ENCODE measurements at places on chromosomes 13 and 19.

- DNase-seq: no peak
Observed at GRCh38 chr13:28349907-28350654, 144.8 kb downstream of the FLT1 start.

DNA sequence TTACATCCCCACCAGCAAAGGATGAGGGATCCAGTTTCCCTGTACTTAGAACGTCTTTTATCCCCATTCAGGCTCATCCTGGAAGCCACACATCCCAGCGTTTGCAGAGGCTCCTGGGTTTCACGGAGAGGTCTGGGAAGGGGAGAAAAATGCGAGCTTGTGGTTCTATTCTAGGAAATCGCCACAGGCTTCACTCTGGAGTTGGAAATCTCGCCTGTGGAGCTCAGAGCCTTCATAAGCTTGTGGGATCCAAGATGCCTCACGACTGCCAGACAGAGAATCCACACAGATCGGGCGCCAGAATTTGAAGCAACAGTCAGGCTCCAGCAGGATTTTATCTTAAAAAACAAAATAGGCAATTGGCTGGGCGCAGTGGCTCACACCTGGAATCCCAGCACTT lies 157.9 kb downstream of the PTPRS start:
- DNase-seq: no peak

GRCh38 chr13:27667946-27668345 lies 46.3 kb downstream of the POLR1D start:
- DNase-seq: no peak

- no peak for DNase-seq
Observed at GRCh38 chr13:85074543-85075313, 724.5 kb downstream of the SLITRK6 start.

DNA sequence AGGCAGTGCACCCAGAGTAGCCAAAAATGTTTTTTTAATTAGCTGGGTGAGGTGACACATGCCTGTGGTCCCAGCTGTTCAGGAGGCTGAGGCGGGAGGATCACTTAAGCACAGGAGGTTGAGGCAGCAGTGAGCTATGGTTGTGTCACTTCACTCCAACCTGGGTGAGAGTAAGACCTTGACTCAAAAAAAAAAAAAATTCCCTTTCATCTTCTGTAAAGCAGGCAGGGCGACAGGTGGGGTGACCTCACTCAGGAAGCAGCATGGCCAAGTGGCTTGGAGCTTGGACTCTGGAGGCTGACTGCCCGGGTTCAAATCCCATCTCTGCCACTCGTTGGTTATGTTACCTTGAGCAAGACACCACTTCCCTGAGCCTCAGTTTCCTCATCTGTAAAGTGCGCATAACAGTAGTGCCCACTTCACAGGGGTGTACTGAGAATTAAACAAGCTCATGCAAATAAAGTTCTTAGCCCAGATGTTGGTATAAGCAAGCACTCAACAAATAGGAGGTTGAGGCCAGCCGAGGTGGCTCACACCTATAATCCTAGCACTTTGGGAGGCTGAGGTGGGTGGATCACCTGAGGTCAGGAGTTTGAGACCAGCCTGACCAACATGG lies 48.3 kb downstream of the MAP4K1 start:
- no peak for DNase-seq

DNA sequence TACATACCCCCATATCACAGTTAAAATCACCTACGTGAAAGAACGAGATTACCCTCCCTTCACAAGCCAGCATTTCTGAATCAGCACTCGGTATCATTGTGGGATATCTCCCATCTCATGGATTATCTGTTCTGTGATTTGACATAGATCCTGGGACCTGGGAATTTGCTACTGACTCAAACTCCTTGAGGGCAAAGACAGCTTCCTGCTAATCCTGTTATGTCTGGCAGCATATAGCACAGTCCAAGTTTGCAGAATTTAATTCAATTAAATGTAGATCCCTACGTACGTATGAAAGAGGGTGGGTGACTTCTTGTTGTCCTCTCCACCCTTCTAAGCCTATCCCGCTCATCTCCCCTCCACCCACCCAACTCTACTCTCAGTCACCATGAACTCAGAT lies 476.5 kb downstream of the KLF5 start:
- no peak for DNase-seq

DNA sequence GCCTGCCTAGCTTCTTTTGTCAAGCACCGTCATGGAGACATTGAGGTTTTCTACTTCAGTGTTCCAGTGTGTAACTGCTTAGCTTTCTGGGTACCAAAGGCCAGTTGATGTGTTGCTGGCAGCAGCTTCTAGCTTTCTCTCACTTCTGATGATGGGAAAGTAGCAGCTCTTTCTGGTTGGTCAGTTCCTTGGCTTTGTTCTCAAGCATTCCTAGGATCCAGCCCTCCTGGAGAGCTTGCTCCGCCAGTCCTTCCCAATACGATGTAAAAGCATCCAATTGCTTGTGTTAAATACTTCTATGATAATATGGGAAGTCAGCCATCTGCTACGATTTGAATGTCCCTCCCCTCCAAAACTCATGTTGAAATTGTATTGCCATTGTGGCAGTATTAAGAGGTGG lies 182.8 kb downstream of the UGGT2 start:
- DNase-seq: no peak
